ENCODE measurements at places on chromosomes 5 and 9.

GRCh38 chr5:105924366-105924765 is 1746.4 kb downstream of the EFNA5 start:
- DNase-seq = no peak

DNA sequence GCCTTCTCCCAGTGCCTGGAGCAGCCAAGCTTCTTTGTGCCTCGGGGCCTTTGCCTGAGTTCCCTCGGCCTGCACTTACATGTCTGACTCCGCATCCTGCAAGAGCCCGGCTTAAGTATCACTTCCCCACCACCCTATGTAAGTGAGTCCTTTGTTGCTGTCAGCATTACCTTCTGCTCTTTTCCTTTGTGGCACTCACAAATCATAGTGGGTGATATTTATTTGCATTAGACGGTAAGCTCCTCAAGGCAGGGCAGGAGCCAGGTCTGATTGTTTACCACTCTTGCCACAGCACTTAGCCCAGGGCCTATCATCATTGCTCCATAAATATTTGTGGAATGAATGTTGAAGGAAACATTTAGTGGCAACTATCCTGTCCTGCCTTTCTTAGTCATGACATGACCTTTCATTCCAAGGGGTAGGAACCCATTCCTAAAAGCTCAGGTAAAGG is 4.8 kb downstream of the GM2A start:
- DNase-seq = no peak

DNA sequence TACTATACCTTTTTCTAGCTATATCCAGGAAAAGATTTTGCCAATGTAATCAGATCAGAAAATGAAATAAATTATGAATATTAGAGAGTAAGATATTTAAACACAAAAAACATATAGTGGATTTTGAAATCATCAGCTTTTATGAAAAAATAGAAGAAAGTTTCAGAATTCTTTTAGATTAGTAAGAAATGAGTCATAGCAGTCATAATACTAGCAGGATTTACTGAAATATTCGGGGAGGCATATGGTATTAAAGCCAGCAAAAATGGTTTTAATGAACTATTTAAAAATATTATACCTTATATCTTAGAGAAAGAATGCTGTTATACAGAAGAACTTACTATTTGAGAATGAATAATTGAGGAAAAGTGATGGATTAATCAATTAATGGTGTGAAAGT is 303.6 kb upstream of the NUDT12 start:
- DNase-seq = no peak

- peak; percentile 96 for DNase-seq
These were observed 128.3 kb upstream of the CCNH start for GRCh38 chr5:87541033-87541432.

- DNase-seq = no peak
These were observed 52.3 kb downstream of the ADAMTS2 start for GRCh38 chr5:179292681-179293635.

- no peak for DNase-seq
These were observed 96.2 kb downstream of the TSSK1B start for GRCh38 chr5:113338628-113339027.

DNA sequence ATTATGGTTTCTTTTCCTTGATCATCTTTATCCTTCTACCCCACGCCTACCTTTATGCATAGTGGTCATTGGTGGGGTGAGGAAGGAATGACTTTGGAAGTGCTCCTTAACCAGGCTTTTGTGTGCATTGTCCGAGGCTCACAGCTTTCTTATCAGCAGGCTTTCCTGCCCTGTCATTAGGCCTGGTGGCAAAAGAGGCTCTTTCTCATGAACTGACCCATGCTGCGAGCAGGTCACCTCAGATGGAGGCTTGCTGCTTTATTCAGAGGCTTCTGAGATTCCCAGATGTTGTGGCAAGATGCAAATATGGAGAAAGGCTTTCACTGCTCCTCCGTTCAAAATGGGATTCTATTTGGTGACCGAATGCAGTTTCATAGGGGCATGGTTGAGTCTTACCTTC is 57.4 kb upstream of the DMRTA1 start:
- DNase-seq = no peak

DNA sequence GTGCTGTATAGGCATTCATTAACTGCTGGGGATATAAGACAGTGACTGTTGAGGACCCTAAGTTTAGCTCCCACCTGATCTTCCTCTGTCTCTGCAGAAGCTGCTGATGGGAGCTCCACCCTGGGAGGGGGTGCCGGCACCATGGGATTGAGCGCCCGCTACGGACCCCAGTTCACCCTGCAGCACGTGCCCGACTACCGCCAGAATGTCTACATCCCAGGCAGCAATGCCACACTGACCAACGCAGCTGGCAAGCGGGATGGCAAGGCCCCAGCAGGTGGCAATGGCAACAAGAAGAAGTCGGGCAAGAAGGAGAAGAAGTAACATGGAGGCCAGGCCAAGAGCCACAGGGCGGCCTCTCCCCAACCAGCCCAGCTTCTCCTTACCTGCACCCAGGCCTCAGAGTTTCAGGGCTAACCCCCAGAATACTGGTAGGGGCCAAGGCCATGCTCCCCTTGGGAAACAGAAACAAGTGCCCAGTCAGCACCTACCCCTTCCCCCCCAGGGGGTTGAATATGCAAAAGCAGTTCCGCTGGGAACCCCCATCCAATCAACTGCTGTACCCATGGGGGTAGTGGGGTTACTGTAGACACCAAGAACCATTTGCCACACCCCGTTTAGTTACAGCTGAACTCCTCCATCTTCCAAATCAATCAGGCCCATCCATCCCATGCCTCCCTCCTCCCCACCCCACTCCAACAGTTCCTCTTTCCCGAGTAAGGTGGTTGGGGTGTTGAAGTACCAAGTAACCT is 22.1 kb downstream of the PCDHGC5 start:
- no peak for DNase-seq

GRCh38 chr9:752201-752600 is 89.3 kb upstream of the DMRT1 start:
- DNase-seq = no peak

GRCh38 chr9:94779693-94780290 is 53.3 kb downstream of the AOPEP start:
- DNase-seq = no peak

- DNase-seq = peak; percentile 50
These were observed 126.1 kb downstream of the SNX18 start for GRCh38 chr5:54643685-54644106.

GRCh38 chr9:93094658-93095204 is 1.3 kb upstream of the CARD19 start:
- no peak for DNase-seq

GRCh38 chr9:70079417-70080037 is 35.9 kb downstream of the MAMDC2 start:
- DNase-seq = no peak

GRCh38 chr5:10726913-10727517 is 34.0 kb downstream of the DAP start:
- DNase-seq = no peak

DNA sequence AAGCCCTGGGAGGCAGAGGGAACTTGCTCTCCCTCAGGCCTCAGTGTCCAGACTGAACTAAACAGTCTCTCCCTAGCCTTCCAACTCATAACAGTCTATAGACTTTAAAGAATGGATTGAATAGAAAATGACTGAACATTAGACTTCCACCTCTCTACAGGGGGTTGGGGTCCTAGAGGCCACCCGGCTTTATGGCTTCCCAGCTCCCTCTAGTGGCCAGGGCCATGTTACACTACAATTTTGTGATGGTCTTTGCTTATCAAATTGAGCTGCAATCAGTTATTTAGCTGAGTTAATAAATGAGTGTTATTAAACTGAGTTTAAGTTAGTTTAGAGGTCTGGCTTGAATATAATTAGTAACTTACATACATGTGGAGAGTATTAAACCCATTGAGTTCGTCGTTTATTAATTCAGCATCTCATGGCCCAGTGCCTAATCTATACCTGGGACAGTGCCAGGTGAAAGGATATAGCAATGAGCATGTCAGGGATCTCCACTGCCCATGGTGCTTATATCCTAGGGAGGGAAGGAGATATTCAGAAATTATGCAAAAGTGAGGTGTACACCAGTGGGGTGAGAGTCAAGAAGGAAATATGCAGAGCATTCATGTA is 105.2 kb downstream of the SH3TC2 start:
- peak; percentile 75 for DNase-seq

DNA sequence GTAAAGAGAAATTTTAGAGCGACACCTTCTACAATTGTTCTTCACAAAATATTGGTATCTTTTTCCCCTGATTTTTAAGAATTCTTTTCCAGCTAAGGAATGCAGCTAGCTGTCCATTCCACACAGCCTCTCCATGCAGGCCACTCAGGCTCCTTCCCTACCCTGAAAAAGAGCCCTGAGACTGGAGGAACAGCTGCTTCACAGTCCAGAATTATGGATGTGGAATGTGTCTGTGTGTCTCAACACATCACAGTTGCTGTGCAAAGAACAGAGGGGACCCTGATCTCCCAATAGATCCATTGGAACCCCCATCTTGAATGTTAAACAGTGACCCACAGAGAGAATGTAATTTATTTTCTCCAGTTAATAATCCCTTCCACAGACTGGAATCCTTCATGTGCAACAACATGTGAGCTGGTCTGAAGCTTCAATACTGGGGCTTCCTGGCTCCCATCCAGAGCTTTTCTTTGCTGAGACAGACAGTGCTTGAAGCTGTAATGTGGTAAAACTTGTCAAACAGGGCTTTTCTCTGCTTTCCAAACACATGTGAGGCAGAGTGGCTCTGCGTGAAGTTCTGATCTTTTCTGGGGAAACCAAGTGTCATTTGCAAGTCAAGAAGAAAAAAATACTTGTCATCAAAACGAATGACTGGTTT is 53.3 kb upstream of the SMC5 start:
- no peak for DNase-seq

GRCh38 chr9:127730799-127731410 is 4.2 kb downstream of the TOR2A start:
- DNase-seq = no peak

- DNase-seq = peak; percentile 97
These were observed at the start of gene RGMB for GRCh38 chr5:98773464-98774191. RGMB (plus strand) TSS chr5:98773663; CDS start chr5:98774071, 408 bp downstream.

DNA sequence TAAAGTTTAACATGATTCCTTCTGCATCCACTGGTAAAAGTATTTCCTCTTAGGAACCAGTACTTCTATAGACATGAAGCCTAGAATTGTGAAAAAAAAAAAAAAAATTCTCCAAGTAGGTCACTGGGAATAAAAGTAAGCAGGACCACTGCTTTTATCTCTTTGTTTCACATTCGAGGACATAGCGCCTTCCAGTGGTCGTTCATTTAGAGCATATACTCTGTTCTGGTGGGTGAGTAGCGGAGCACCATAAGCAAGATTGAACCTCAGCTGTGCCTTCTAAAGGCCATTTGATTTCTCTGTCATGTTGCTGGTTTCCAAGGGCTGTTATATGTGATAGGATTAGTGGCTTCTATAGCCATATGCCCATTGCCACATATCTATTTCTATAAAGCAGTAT is 393.1 kb downstream of the TMEM232 start:
- no peak for DNase-seq

- no peak for DNase-seq
These were observed 128.0 kb downstream of the SPATA31D1 start for GRCh38 chr9:82116556-82116955.

GRCh38 chr9:35813434-35814105 is 1.3 kb downstream of the HINT2 start:
- peak; percentile 22 for DNase-seq

GRCh38 chr9:206481-206880 is 8.2 kb upstream of the DOCK8 start:
- DNase-seq = no peak

DNA sequence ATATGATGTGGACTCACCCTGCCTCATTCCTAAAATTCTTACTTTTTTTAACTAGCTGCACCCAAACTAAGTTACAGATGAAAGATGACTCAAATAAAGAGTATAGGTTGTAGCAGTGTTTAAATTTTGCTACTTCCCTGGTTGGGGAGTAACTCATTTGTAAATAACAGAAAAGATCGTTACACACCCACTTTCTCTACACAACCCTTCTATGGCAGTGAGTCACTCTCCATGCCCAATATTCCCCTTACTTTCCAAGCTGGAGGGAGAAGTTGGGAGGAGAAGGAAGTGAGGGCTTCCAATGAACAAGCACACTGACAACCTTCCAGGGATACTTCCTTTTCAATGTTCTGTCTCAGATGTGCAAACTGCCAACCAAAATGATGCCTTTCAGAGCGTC is 1.9 kb downstream of the RASEF start:
- DNase-seq = no peak

GRCh38 chr5:1107167-1108022 is 4.5 kb downstream of the SLC12A7 start:
- no peak for DNase-seq

DNA sequence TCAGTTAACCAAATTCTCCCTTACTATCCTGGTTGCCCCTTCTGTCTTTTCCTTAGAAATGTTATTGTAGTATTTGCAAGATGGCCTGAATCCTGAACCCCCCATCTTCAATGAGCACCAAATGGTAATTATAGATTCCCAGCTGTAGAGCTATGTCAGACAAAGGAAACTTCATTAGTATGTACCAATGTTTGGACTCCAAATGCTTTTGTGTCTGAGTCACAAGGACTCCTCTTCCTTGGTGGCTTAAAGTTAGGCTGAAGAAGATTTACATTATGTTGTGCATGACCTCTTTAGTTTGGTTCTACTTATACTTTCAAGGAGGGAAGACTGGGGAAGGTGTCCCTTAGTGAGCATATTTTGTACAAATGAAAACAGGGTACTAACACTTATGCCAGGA is 105.9 kb upstream of the CDKN2B start:
- no peak for DNase-seq

DNA sequence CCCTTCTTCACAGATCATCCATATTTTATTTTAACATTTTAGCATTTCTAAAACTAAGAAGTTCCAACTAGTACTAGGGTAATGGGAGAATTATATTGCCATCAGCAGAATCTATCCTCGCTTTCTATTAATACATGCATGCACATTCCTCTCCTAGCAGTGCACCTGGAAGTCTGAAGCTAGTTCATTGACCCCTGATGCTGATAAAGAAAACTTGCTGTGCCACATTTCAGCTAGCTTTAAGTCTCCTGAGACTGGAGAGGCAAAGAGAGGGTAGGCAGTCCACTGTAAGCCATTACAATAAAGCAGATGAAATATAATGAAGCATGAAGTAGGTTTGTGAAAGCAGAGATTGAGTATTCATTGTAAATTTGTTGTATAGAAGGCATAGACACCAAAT is 15.8 kb downstream of the MINAR2 start:
- DNase-seq = no peak

DNA sequence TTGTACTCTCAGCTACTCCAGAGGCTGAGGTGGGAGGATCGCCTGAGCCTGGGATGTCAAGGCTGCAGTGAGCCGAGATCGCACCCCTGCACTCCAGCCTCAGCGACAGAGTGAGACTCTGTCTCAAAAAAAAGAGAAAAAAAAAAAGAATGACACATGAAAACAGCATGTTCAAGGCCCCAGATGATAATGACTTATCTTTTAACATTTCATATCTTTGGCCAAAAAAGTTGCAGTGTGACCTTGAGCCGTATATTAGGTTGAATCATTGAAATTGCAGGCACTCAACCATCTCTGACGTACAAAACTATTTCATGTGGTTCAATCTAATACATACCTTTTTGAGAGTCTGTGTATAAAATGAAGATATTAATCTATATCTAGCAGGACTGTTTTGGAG is 79.1 kb upstream of the CPEB4 start:
- DNase-seq = no peak

GRCh38 chr5:60630179-60630578 is 69.8 kb downstream of the DEPDC1B start:
- DNase-seq = no peak

- no peak for DNase-seq
These were observed 40.5 kb downstream of the OLFM1 start for GRCh38 chr9:135127718-135128670.

All from NCI-H446 (cell line).